Activated naive CD8-positive, alpha-beta T cell treated with anti-CD3 and anti-CD28 coated beads, Interleukin-2, amount 10 ng/mL, durations not matched to agents 7 days and 5 days (primary cell): ENCODE measurements at places on chromosomes 12 and 14. TPM values are rescaled to one million over a fixed set of nuclear protein-coding genes. Genes with fewer than 3 reads are reported as not detected.

Gene ALDH1L2
- total RNA-seq, result 0.14 TPM

Gene KRT78
- total RNA-seq, result not detected

Gene NFYB
- 28.5 TPM for total RNA-seq

Gene CCDC177
- total RNA-seq, result not detected

Gene PMCH
- total RNA-seq, result not detected

Gene CLEC7A
- 0.48 TPM for total RNA-seq

Gene ENDOU
- total RNA-seq, result not detected

Gene SDR39U1
- total RNA-seq, result 75.7 TPM

Gene SERPINA5
- total RNA-seq, result not detected

Gene TCL1A
- 0.28 TPM for total RNA-seq

Gene ABCC9
- total RNA-seq, result not detected

Gene KCNC2
- total RNA-seq, result not detected

Gene LHX5
- not detected for total RNA-seq

Gene VIPAS39
- total RNA-seq, result 19.2 TPM

Gene APOF
- total RNA-seq, result not detected

Gene LIN7A
- total RNA-seq, result not detected

Gene RNF212B
- total RNA-seq, result not detected

Gene NAV3
- not detected for total RNA-seq

Gene OAS2
- 245 TPM for total RNA-seq

Gene BCL2L2
- 5.7 TPM for total RNA-seq

Gene FGF6
- not detected for total RNA-seq

Gene HHIPL1
- 0.17 TPM for total RNA-seq

Gene SDS
- 0.60 TPM for total RNA-seq

Gene CIROP
- total RNA-seq, result not detected

Gene OR10AD1
- not detected for total RNA-seq

Gene MDM1
- 23.2 TPM for total RNA-seq

Gene TAS2R46
- total RNA-seq, result 1.4 TPM

Gene HOXC12
- total RNA-seq, result not detected

Gene PLA2G1B
- not detected for total RNA-seq
